ENCODE measurements at places on chromosomes 7 and 10.

- no peak for DNase-seq
Observed at GRCh38 chr10:3803295-3803926, 18.4 kb upstream of the KLF6 start.

DNA sequence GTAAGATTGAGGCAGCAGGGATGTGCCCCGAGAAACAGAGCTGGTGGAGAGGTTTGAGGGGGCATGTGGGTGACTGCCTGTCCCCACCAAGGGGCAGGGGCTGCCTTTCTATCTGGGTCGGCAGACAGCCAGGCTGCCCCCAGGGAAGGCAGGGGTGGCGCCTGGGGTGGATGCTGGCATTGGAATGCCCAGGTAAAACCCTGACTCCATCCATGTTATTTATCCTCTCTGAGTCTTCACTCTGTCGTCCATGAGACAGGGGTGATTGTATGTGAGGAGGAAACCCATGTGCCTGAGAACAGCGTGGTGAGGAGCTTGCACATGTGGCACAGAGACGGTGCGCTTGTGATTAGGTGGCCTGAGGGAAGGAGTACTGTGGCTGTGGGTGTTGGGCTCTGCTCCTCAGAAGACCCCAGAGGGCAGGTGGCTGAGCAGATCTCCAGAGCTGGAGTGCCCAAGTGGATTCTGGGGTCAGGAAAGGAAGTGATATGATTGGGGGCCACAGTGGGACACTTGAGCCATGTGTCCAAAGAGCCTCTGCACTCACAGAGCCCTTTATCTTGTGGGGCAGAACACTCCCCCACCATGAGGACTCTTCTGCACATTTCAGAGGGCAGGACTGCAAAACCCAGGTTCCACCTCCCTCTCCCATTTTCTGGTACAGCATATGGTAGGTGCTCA lies 100.4 kb upstream of the RET start:
- DNase-seq = no peak

GRCh38 chr7:42431873-42432272 lies 194.9 kb upstream of the GLI3 start:
- DNase-seq = no peak

- no peak for DNase-seq
Observed at GRCh38 chr10:65291286-65291685, 1634.5 kb upstream of the LRRTM3 start.

DNA sequence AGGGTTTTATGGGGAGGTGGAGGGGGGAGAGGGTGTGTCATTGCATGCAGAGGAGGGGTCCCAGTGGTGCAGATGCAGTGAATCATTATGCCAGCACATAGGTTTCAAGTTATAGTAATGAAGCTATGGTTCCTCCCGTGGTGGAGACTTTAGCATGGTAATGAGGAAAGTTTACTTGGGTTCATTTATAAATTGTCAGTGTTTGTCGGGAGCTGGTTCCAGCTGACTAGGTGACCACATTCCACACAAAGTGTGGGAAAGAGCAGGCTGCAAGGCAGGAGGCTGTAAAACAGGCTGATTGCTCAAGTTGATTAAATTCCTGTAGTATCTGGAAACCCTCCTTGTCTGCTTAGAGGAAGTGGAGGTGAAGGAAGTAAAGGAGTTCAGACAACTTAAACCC lies 78.9 kb downstream of the SRI start:
- no peak for DNase-seq

GRCh38 chr10:132539431-132539839 lies 1.8 kb downstream of the INPP5A start:
- DNase-seq = no peak

GRCh38 chr10:24277771-24278170 lies 68.8 kb downstream of the KIAA1217 start:
- no peak for DNase-seq

- no peak for DNase-seq
Observed at GRCh38 chr7:103521937-103522336, 75.9 kb upstream of the SLC26A5 start.

DNA sequence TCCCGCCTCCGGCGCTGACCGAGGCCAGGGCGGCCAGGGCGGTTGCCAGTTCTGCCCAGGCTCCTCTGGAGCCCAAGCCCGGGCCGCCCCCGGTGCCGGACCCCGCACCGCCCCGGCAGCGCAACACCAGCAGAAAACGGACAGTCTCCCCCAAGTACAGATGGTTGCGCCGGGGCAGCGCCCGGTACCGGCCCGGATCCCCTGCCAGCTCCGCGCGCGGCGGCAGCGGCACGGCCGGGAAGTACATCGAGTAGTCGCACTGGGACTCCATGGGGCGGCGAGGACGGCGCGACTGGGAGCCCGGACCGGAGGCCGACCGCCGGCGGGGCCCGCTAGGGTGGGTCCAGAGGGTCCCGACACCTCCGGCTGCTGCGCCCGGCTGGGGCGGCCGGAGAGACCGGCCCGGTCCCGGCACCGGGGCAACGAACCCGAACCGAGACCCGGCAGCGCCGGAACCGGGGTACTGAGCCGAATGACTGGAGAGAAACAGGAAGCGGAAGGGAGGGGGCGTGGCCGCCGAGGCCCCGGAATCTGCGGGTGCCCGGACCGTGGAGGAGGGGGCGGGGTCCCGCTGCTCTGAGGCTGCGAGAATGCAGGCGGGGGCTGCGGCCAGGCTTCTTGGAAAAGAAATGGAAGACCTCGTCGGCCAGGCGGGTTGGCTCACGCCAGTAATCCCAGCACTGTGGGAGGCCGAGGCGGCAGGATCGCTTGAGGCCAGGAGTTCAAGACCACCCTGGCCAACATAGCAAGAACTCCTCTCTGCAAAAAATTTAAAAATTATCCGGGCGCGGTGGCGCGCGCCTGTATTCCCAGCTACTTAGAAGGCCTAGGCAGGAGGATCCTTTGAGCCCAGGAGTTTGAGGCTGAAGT lies at the start of gene TRAPPC14:
Gene TRAPPC14, minus strand, starts transcription at position 495 of the 870 bp plus-strand sequence. Its CDS starts 224 bp downstream, at position 271.
- DNase-seq = peak; percentile 87

GRCh38 chr10:44937196-44938005 lies 22.2 kb upstream of the RASSF4 start:
- no peak for DNase-seq

DNA sequence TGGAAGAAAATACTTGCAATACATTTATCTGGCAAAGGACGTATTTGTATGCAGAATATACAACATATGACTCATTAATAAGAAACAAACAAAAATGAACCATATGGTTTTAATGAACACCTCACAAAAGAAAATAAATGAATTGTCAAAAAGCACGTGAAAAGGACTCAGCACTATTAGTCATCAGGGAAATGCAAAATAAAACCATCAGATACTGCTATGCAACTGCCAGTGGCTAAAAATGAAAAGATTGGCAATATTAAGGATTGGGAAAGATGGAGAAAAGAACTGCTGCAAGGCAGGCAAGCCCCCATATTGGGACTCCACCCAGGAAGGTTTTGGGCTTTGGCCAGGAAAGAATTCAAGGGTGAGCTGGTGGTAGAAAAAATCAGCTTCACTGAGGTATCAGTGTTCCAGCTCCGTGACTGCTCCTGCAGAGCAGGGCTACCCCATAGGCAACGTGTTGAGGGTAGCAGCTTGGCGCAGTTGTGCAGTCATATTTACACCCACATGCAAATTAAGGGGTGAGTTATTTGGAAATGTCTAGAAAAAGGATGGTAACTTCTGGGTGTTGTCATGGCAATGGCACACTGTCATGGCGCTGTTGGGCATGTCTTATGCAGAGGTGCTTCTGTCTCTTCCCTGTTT lies 72.7 kb downstream of the CUBN start:
- DNase-seq = no peak

GRCh38 chr10:50360077-50360850 lies 108.9 kb upstream of the ASAH2 start:
- DNase-seq = no peak

DNA sequence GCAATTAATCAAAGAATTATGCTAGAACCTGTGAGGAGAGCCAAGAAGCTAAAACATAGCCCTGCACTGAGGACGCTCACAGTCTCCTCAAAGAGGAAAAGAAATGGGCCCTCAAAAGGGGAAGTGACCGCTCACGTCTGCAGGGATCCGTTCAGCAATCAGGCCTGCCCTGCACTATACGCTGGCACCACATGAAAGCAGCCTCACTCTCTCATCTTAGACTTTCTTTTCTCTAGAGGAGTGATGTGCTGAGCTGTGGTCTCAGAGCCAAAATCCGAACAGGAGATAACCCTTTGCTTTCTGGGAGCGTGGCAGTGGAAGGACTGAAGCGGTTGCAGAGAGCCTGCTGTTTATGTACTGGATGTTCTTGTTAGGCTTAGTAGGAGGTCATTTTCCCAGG lies 6.3 kb upstream of the IL2RA start:
- no peak for DNase-seq

GRCh38 chr7:7909376-7909775 lies 59.2 kb upstream of the GLCCI1 start:
- DNase-seq = no peak

- DNase-seq = no peak
Observed at GRCh38 chr10:78471326-78471722, 437.7 kb downstream of the RPS24 start.

DNA sequence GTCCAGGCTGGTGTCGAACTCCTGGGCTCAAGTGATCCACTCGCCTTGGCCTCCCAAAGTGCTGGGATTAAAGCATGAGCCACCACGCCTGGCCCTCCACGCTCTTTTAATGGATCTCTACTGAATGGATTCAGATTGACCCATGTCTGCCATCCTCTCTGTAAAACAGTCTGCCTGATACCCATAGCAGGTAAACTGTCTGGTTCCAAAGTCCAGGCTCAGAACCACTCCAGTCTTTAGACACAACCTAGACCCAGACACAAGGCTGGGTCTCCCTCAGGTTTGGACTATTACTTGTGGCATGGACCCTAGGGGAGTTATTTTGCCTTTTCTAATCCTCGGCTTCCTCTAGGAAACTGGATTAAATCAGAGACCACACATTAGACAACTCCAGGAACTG lies 19.1 kb downstream of the HIP1 start:
- no peak for DNase-seq

DNA sequence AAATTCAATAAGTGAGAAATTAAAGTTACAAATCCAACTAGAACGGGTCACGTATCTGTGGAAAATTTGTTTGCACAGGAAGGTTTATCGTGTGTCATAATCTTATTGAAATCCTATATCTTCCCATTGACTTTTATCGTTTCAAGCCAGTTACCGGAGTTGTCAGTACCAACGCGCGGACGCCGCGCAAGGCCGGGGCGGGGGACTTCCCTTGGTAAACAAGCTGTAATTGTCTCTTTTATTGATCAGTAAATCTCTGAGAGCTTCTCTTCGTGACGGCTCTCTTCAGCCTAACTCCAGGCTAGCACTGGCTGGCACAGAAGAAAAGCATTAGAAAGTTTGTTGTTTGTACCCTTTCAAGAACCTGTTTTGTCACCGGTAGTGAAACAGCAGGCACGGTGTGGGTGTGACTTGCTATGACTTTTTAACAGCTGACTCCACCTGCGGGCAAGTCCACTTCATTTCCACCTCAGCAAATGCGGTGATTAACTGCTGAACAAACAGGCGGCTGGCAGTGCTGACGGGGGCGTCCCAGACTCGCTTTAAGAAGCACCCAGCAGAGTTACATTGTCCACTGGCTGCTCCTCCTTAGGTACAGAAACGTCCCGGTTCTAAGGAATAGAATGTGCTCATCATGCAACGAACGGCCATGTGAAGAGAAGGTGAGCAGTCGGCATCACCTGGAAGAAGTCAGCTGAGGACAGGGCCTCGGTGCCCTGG lies 215.8 kb downstream of the MAD1L1 start:
- no peak for DNase-seq

- DNase-seq = no peak
Observed at GRCh38 chr7:7834761-7835160, 116.4 kb upstream of the RPA3 start.

DNA sequence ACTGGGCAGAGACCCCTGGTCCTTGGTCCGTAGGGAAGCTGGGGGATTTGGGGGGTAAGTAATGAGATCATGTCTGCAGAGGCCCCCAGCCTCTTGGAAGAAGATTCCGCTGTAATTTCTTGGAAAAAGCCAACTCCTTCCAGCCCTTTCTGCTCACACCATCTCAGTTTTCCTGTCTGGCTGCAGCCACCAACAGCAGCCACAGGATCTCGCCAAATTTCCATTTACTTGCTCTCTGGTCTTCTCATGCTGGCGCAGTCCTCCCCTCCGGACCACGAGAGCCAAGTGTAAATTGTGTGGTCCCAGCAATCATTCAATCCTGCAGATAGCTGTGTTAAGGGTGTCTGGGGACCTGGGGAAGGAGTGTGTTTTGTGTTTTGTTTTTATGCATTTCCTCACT lies 49.6 kb downstream of the ASB13 start:
- DNase-seq = no peak

DNA sequence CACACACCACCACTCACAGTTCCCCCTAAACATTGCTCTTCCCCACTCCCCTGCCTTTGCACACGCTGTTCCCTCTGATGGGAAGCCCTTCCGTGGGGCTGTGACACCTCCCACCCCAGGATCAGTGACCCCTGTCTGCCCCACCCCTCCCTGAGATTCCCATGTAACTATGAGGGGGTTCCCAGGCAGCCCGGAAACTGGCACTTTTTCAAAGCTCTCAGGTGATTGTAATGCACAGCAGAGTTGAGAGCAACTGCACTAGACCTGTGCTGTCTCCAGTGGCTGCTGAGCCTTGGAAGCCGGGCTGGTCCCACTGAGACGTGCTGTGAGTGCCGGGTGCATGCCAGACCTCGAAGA lies 29.8 kb downstream of the GPRIN2 start:
- no peak for DNase-seq

GRCh38 chr7:103691291-103691690 lies 245.3 kb upstream of the SLC26A5 start:
- DNase-seq = no peak

DNA sequence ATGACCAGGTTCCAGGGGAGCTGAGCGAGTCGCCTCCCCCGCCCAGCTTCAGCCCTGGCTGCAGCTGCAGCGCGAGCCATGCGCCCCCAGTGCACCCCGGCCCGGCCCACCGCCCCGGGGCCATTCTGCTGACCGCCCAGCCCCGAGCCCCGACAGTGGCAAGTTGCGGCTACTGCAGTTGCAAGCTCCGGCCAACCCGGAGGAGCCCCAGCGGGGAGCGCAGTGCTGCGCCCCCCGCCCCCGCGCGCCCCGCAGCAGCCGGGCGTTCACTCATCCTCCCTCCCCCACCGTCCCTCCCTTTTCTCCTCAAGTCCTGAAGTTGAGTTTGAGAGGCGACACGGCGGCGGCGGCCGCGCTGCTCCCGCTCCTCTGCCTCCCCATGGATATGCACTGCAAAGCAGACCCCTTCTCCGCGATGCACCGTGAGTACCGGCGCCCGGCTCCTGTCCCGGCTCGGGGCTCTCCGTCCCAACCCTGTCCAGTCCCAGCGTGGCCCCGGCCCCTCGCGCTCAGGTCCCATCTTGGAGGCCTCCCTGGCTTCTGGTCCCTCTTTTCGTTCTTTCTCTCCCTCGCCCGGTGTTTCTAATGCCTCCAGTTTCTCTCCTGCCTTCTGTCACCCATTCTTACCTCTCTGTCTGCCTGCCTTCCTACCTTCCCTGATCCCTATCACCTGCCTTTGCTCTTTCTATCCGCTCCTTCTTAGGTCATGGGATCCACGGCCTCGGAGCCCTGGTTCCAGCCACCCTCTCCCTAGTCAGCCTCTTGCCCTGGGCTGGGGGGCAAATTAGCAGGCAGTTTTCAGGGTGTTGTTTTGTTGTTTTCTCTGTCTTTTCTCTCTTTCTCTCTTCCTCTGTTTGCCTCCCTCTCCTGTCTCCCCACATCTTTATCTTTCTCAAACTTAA lies 751 bp downstream of the PAX2 start:
- no peak for DNase-seq
